ENCODE measurements at places on chromosomes 2 and 18. TPM values are rescaled to one million over a fixed set of nuclear protein-coding genes. Genes with fewer than 3 reads are reported as not detected.

The ITM2C gene
- 43.6 TPM for total RNA-seq

The CSRNP3 gene
- 3.1 TPM for total RNA-seq

The PRKD3 gene
- 61.2 TPM for total RNA-seq

The POTEC gene
- not detected for total RNA-seq

The MOGAT1 gene
- not detected for total RNA-seq

The SLC38A11 gene
- total RNA-seq: not detected

The C1GALT1C1L gene
- total RNA-seq: 0.31 TPM

The FZD7 gene
- 7.4 TPM for total RNA-seq

The PSMD1 gene
- 182 TPM for total RNA-seq

The GREB1L gene
- total RNA-seq: 1.2 TPM

The GULP1 gene
- 62.0 TPM for total RNA-seq

The AKAIN1 gene
- not detected for total RNA-seq

The GKN1 gene
- total RNA-seq: not detected

The AQP12B gene
- total RNA-seq: not detected

The DRC1 gene
- not detected for total RNA-seq

The SF3B1 gene
- 196 TPM for total RNA-seq

The QPCT gene
- total RNA-seq: 2.5 TPM

The NABP1 gene
- 27.7 TPM for total RNA-seq

The CYP26B1 gene
- total RNA-seq: 0.25 TPM

The COMMD1 gene
- total RNA-seq: 44.6 TPM

The ABCB11 gene
- total RNA-seq: not detected

The MYL12A gene
- total RNA-seq: 1,598 TPM

The IMPACT gene
- total RNA-seq: 25.4 TPM

The IHH gene
- under 0.01 TPM for total RNA-seq

The RAB11FIP5 gene
- 52.2 TPM for total RNA-seq

The UPP2 gene
- total RNA-seq: not detected

The USP14 gene
- 39.5 TPM for total RNA-seq

The SERPINB4 gene
- not detected for total RNA-seq

The BIRC6 gene
- total RNA-seq: 182 TPM

The RAB10 gene
- 304 TPM for total RNA-seq

The CPO gene
- 0.13 TPM for total RNA-seq

The KRTCAP3 gene
- total RNA-seq: 0.13 TPM

The GRB14 gene
- total RNA-seq: 6.1 TPM

The DYTN gene
- not detected for total RNA-seq

The CDK15 gene
- 0.12 TPM for total RNA-seq

The NT5C1B gene
- total RNA-seq: not detected

The GPR39 gene
- total RNA-seq: 7.5 TPM

The PIK3C3 gene
- 45.2 TPM for total RNA-seq

The C1QL2 gene
- total RNA-seq: not detected

The TUBB8B gene
- not detected for total RNA-seq

The HOXD3 gene
- not detected for total RNA-seq

The PRLH gene
- not detected for total RNA-seq

The SCG2 gene
- total RNA-seq: 4.0 TPM

The CTNNA2 gene
- total RNA-seq: not detected

The SRBD1 gene
- 19.4 TPM for total RNA-seq

The SERPINB12 gene
- not detected for total RNA-seq

The UGT1A4 gene
- not detected for total RNA-seq

The FRZB gene
- 0.66 TPM for total RNA-seq

The ASXL3 gene
- 0.13 TPM for total RNA-seq

The IL1RL2 gene
- total RNA-seq: 2.2 TPM
